ENCODE measurements at places on chromosomes 3 and 15.

DNA sequence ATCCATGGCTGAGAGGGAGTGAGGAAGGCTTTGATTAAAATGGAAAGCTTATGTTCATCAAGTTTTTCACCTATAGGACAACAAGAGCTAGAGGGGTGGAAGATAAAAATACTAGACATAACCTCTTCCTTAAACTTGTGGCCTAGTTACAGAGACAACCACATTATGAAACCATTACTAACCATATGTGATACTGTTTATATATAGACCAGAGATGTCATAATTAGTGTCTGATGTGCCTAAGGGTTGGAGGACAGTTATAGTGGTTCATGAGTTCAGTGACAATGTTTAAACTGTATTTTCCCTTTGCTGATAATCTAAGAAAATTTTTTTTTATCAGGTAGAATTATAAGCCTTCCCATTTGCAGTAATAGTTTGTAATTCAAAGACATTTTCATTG, 23.7 kb downstream of the PHLDB2 start:
- H3K27ac ChIP-seq = no peak overlapping the region
- no peak overlapping the region for H3K4me3 ChIP-seq
- peaks cover 13% of the 10 kb centered on the region for H3K4me1 ChIP-seq
- no peak for DNase-seq
- peaks cover 47% of the 10 kb centered on the region for H3K36me3 ChIP-seq

DNA sequence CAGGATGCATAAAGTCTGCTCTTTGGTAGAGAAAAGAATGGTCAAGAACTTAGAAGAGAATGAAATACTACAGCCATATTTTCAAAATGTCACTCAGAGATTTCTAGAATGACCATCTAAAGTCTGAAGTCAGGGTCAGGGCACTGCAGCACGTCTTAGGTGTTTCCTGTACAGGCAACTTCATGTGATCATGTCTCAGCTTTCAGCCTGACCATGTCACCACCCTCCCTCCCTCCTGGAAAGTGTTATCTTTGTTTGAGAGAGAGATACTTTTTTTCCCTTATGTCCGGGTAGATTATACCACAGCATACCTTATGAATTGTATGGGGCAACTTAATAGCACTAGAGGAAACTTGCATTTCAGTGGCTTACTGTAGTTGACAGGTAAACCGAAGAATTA, 558.0 kb upstream of the TGFBR2 start:
- H3K36me3 ChIP-seq = no peaks in the 10 kb centered on the region
- H3K4me3 ChIP-seq = no peak overlapping the region
- H3K4me1 ChIP-seq = no peaks in the 10 kb centered on the region
- H3K27me3 ChIP-seq = no peaks in the 10 kb centered on the region
- H3K27ac ChIP-seq = no peak overlapping the region
- DNase-seq = no peak

DNA sequence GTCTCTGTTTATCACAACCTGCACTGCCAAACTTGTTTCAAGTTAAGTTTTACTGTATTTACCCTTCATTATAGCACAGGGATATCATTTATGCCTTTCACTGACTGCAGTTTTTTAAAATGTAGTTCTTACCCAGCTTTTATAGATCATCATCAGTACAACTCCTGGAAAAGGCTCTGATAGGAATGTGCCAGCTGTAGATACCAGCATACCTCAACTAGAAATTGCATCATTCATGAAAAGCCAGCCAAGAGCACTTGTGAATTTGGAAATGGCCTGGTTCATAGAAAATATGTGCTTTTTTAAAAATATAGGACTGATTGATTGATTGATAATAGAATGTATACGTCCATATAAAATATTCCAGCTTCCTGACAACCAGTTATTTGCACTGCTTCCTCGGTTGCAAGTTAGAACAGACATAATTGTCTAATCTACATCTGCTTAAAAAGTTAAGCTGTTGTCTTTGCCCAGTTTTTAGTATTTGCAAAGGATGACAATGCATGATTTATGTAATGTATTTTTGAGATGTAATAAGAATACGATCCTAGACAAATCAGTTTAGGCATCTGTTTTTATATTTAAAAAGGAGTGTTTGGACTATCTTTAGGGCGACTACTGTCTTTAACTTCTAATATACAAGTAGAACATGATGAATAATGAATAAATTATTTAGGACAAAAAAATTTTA, 58.5 kb downstream of the DCUN1D1 start:
- no peak for DNase-seq
- no peak overlapping the region for H3K4me3 ChIP-seq
- no peak overlapping the region for H3K27ac ChIP-seq
- H3K27me3 ChIP-seq = no peaks in the 10 kb centered on the region
- H3K36me3 ChIP-seq = no peaks in the 10 kb centered on the region

- H3K4me3 ChIP-seq = no peak overlapping the region
- peaks cover 26% of the 10 kb centered on the region for H3K4me1 ChIP-seq
- no peak overlapping the region for H3K27ac ChIP-seq
- no peak for DNase-seq
- H3K27me3 ChIP-seq = no peaks in the 10 kb centered on the region
Observed at GRCh38 chr3:55163421-55163820, 235.6 kb upstream of the LRTM1 start.

- H3K4me3 ChIP-seq = no peak overlapping the region
- H3K27me3 ChIP-seq = peaks cover 78% of the 10 kb centered on the region
- H3K27ac ChIP-seq = no peak overlapping the region
- H3K4me1 ChIP-seq = no peaks in the 10 kb centered on the region
Observed at GRCh38 chr3:147388700-147389580, 17.4 kb downstream of the ZIC4 start.

- no peak overlapping the region for H3K4me3 ChIP-seq
- H3K27ac ChIP-seq = no peak overlapping the region
- no peaks in the 10 kb centered on the region for H3K4me1 ChIP-seq
- no peaks in the 10 kb centered on the region for H3K36me3 ChIP-seq
Observed at GRCh38 chr3:178597371-178597770, 61.1 kb downstream of the KCNMB2 start.

- DNase-seq = no peak
- no peaks in the 10 kb centered on the region for H3K36me3 ChIP-seq
- no peak overlapping the region for H3K4me3 ChIP-seq
- H3K27ac ChIP-seq = no peak overlapping the region
- H3K4me1 ChIP-seq = no peaks in the 10 kb centered on the region
- peaks cover 59% of the 10 kb centered on the region for H3K27me3 ChIP-seq
Observed at GRCh38 chr3:130266817-130267216, 78.7 kb upstream of the COL6A5 start.

- H3K4me3 ChIP-seq = no peak overlapping the region
- H3K4me1 ChIP-seq = peaks cover 31% of the 10 kb centered on the region
- H3K36me3 ChIP-seq = no peaks in the 10 kb centered on the region
- H3K27me3 ChIP-seq = no peaks in the 10 kb centered on the region
- DNase-seq = no peak
Observed at GRCh38 chr3:71441925-71442651, 141.4 kb downstream of the FOXP1 start.

DNA sequence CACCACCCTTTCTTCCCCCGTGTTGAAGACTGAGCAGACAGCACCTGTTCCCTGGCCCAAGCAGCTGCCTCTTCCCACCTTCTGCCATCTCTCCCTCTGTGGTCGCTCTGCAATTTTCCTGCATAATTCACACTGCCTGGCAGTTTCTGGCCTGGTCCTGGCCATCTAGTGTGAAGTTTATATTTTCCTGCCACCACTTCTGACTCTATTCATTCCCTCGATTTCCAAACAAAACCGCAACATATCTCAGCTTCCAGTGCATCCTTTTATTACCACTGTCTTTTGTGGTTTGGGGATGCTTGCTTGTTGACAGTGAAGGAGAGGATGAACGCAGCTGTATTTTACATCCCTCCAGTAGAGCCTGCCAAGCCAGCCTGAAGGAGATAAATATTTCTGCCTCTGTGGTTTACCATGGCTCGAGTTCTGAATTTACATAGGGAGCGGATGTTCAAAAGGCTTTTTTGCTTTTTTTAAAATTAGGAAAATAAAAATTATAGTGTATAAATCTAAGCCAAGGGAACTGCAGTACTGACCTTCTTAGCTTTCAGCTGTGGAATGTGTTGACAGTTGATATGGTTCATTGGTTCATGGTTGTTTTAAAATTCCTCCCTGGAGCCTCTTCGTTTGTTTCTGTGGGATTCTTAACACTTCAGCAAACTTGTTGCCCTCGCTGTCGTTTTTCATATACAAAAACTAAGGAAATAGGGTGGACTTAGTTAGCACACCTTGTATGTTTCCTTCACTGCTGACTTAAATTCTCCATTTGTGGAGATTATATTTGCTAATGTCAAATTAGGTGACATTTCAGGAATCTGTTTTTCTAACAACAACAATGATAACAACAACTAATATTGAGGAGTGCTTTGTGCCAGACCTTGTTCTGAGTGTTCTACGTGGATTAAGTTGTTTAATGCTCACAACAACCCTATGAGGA, 250.5 kb downstream of the ADAMTSL3 start:
- H3K36me3 ChIP-seq = no peaks in the 10 kb centered on the region
- no peak overlapping the region for H3K27ac ChIP-seq
- no peaks in the 10 kb centered on the region for H3K4me1 ChIP-seq
- H3K4me3 ChIP-seq = no peak overlapping the region

- H3K27me3 ChIP-seq = no peaks in the 10 kb centered on the region
- DNase-seq = no peak
- H3K36me3 ChIP-seq = no peaks in the 10 kb centered on the region
- H3K27ac ChIP-seq = no peak overlapping the region
Observed at GRCh38 chr3:139263798-139264197, 80.0 kb upstream of the MRPS22 start.

- H3K27me3 ChIP-seq = no peaks in the 10 kb centered on the region
- H3K27ac ChIP-seq = no peak overlapping the region
- no peak overlapping the region for H3K4me3 ChIP-seq
- H3K36me3 ChIP-seq = no peaks in the 10 kb centered on the region
- DNase-seq = no peak
Observed at GRCh38 chr15:75985971-75986370, 26.3 kb downstream of the NRG4 start.

GRCh38 chr15:56014677-56015076, 21.3 kb upstream of the NEDD4 start:
- no peaks in the 10 kb centered on the region for H3K4me1 ChIP-seq
- no peak overlapping the region for H3K4me3 ChIP-seq
- H3K27ac ChIP-seq = no peak overlapping the region
- DNase-seq = no peak

GRCh38 chr3:88985491-88985890, 121.9 kb upstream of the EPHA3 start:
- no peaks in the 10 kb centered on the region for H3K4me1 ChIP-seq

GRCh38 chr3:143170074-143170473, 50.5 kb downstream of the CHST2 start:
- no peaks in the 10 kb centered on the region for H3K36me3 ChIP-seq
- no peak overlapping the region for H3K27ac ChIP-seq
- no peak for DNase-seq
- H3K4me1 ChIP-seq = peaks cover 34% of the 10 kb centered on the region
- H3K4me3 ChIP-seq = no peak overlapping the region

GRCh38 chr3:112018712-112019111, 15.8 kb upstream of the TMPRSS7 start:
- DNase-seq = no peak
- no peak overlapping the region for H3K4me3 ChIP-seq
- no peaks in the 10 kb centered on the region for H3K4me1 ChIP-seq
- H3K36me3 ChIP-seq = no peaks in the 10 kb centered on the region
- no peaks in the 10 kb centered on the region for H3K27me3 ChIP-seq

DNA sequence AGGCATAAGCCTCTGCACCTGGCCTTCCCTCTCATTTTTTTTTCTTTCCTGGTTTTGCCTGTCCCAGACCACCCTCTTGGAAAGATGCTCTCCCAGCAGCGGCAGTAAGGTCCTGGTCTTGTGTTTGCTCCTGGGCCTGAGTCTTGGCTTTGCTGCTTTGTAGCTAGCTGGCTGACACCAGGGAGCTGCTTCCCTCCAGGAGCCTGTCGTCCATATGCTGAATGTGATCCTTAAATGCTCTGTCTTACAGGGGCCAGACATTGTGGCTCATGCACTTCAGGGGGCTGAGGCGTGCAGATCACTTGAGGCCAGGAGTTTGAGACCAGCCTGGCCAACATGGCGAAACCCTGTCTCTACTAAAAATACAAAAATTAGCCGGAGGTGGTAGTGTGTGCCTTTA, 17.2 kb downstream of the FLNB start:
- DNase-seq = no peak
- no peaks in the 10 kb centered on the region for H3K27me3 ChIP-seq
- peak overlapping the region; percentile 82 for H3K27ac ChIP-seq
- H3K4me3 ChIP-seq = 0 out of 2 replicates have a peak overlapping the region, but pooled peaks have one; percentile 9

DNA sequence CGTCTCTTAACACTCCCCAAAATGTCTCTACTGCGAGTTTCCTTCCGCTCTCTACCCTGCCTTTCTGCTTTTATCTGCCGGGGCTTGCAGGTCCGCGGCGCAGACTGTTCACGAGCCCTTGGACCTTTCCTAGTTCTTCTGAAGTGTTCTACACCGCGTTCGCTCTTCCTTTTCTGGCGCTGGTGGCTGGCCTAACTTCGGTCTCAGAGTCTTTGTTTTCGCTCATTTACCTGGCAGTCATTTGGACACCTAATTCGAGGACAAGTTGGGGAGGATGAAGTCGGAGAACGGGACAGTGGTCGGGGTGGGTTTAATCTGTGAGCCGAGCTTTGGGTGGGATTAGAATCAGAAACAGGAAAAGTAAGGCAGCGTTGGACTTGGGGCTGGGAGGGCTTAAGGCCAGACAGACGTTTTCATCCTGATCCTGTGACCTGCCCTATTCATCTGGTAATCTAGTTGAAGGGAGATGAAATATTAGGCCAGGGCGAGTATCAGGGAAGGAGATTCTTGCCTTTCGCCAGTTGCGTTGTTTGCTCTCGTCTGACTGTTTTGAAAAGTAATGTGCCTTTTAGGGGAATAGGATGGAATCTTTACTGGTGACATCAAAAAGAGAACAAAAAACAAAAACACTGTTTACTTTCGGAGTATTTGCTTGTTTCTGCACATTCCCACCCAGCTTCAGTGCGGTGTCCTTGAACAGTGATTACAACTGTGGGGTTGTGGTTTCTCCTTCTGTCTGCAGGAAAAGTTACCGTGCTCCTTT, 1.8 kb downstream of the DIPK2A start:
- peaks cover 32% of the 10 kb centered on the region for H3K4me1 ChIP-seq
- H3K4me3 ChIP-seq = peak overlapping the region; percentile 99
- H3K27me3 ChIP-seq = no peaks in the 10 kb centered on the region
- H3K36me3 ChIP-seq = no peaks in the 10 kb centered on the region
- DNase-seq = peak; percentile 71
- peak overlapping the region; percentile 88 for H3K27ac ChIP-seq

DNA sequence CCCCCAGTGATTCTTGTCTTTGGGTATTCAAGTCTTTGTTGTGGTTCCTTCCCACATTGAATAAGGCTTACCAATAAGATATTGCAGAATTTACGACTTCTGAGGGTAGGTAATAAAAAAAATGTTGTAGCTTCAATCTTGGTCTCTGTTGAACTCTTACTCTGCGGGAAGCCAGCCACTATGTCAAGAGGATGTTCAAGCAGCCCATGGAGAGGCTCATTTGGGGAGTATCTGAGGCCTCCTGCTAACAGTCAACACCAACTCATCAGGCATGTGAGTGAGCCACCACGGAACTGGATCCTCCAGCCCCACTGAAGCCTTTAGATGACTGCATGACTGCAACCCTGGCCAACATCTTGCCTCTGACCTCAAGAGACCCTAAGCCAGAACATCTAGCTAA, 3.2 kb upstream of the TBC1D23 start:
- no peak for DNase-seq
- H3K36me3 ChIP-seq = no peaks in the 10 kb centered on the region
- H3K4me3 ChIP-seq = no peak overlapping the region
- peaks cover 31% of the 10 kb centered on the region for H3K4me1 ChIP-seq
- no peak overlapping the region for H3K27ac ChIP-seq

Measured in PC-3 (cell line).